ENCODE measurements at places on chromosomes 5 and 9.

GRCh38 chr9:13979941-13980318, 334.0 kb downstream of the NFIB start:
- DNase-seq, result no peak

- DNase-seq, result no peak
Observed at GRCh38 chr5:57486027-57486602, 3.5 kb upstream of the ACTBL2 start.

DNA sequence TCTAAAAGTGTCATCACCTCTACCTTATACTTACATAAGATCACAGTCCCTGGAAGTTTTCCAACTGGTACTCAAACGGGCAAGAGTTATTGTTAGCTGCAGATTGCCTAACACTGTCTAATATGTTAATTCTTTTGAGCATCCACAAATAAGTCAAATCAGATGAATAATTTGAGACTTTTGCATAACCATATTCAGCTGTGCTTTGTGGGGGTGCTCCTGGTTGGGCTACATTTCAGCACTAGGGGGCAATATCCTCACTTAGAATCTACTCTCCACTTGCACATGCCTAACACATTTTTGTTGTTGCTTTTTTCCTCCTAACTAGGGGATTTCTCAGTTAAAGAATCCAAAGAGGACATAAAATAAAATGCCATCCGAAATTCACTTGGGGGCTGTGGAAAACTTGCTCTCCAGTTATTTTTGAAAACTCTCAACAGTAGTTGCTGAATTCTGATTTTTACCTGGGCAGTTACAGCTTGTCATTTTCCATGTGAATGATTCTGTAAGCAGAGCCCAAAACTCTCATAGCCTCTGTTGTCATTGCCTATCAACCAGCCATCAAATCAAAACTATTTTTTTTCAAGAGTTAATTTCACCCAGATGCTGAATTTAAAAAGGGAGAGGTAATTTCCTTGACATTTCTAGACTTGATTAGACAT, 71.5 kb downstream of the TRIM36 start:
- peak; percentile 22 for DNase-seq

- no peak for DNase-seq
Observed at GRCh38 chr5:56565283-56565615, 250.1 kb upstream of the MAP3K1 start.

DNA sequence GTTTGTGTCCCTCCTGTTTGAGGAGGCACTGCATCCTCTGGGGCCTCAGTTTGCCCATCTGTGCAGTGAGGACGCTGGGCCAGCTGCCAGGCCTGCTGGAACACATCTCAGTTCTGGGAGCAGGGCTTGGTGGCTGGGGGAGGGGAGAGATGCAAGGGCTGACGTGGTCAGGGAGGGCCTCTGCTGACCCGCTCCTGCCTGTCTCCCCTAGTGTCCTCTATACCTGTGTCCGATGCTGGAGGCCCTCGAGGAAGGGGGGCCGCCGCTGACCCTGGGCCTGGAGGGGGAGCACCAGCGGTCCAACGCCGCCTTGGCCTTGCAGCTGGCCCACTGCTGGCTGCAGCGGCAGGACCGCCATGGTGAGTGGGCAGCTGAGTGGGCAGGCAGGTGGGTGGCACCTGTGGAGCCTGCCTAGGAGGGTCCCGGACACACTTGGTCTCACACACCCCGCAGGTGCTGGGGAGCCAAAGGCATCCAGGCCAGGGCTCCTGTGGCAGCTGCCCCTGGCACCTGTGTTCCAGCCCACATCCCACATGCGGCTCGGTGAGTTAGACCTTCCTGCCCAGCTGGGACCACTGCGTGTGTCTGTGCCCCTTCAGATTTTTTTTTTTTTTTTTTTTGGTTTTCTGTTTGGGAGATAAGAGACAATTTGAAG, 5.8 kb downstream of the FPGS start:
- no peak for DNase-seq

GRCh38 chr9:13026956-13027355, 252.1 kb downstream of the LURAP1L start:
- DNase-seq, result no peak

- no peak for DNase-seq
Observed at GRCh38 chr5:145806923-145807322, 28.2 kb downstream of the PRELID2 start.

- DNase-seq, result no peak
Observed at GRCh38 chr9:1977026-1977425, 38.1 kb upstream of the SMARCA2 start.

DNA sequence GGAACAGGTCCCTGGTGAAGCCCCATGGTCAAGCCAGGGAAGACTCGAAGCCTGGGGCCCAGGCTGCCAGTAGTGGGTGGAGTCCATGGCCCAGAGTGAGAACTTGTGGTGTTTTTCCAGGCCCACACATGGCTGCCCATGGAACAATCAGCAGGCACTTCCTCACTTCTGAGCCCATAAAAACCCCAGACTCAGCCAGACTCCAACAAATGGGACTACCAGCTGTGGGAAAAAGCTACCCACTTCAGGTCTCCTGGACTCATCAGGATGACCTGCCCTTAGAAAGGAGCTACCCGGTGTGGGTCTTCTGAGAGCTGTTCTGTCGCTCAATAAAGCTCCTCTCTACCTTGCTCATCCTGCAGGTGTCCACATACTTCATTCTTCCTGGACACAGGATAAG, 108.9 kb downstream of the ST8SIA4 start:
- DNase-seq, result no peak

- no peak for DNase-seq
Observed at GRCh38 chr5:8906303-8906967, 639.4 kb downstream of the SEMA5A start.

GRCh38 chr5:168931638-168932345, 352.6 kb upstream of the PANK3 start:
- no peak for DNase-seq

- DNase-seq, result no peak
Observed at GRCh38 chr5:79031485-79031867, 38.0 kb downstream of the DMGDH start.

GRCh38 chr9:23538461-23539003, 287.5 kb downstream of the ELAVL2 start:
- no peak for DNase-seq

- DNase-seq, result no peak
Observed at GRCh38 chr5:140443-140829, 48.5 kb downstream of the PLEKHG4B start.

DNA sequence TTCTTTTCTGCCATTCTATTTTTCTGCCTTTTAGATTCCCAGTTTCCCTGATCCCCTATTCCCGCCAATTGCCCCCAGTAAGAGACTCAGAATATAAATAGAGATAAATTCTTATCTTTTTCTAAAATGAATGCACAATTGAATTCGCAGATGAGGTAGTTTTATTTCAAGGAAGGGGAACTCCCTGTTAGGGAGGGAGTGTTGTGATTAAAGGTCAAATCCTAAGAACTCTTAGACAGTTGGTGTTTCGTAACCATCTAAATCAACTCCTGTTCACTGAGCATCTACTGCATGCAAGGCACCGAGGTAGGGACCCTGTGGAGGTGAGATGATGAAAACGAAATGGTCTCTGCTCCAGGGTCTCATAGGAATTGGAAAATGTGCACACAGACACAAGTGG, 7.7 kb upstream of the MAP3K1 start:
- DNase-seq, result no peak

DNA sequence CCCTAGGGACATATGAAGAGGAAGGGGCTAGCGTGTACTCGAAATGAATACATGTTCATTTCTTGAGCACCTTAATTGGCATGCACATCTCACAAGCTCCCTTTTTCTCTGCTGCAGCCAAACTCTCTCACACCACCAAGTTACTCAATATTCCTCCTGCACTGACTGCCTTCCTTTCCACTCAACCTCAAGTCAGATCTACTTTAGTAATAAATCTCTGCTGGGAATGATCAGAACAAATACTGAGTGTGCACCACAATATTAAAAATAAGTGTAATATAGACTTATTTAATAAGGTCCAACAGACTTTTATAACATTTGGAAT, 995.8 kb upstream of the WWC1 start:
- no peak for DNase-seq

DNA sequence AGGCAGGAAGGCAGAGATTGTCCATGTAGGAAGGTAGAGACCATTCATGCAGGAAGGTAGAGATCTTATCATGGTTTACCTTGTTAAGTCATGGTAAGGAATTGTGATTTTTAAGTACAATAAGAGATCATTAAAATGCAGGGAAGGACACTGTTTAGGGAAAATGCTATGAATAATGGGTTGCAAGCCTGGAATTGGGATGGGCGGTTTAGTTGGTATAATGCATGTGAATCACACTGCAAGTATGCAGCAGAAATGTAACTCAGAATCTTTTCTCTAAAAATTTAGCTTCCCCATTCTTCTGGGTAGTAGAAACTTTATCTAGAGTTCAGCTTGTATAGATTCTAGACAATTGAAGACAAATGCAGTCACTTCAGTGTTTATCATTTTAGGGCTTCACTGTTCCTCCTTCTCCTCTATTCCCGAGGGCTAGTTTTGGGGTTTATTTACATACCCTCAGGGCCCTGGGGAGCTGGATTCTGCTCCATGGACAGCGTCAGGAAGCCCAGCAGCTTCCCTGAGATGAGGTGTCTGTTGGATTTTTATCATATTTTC, 212.0 kb downstream of the SREK1 start:
- DNase-seq, result no peak

GRCh38 chr9:113454914-113455761, 8.4 kb upstream of the RGS3 start:
- DNase-seq, result no peak

GRCh38 chr9:3137347-3137695, 293.4 kb upstream of the PUM3 start:
- DNase-seq, result no peak

GRCh38 chr5:157494178-157494832, 34.3 kb downstream of the NIPAL4 start:
- DNase-seq, result no peak

DNA sequence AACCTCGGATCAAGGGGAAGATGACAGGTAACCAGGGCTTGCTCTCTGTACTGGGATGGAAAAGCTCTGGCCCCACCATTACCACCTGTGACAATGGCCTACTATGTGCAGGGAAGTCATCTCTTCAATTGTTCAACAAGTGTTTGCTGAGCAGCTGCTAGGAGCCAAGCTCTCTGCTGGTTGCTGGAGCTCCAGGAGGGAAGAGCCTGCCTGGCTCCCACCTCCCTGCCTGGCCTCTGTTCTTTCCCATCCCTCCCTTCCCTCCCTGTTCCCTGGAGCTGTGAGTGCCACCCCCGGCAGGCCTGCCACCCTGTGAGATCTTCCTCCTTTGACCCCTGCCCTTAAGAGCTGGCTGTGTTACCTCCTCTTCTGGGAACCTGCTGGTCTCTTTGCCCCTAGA, 59.7 kb upstream of the IER5L start:
- no peak for DNase-seq

GRCh38 chr9:123679330-123679987, 250.5 kb downstream of the DENND1A start:
- peak; percentile 73 for DNase-seq

GRCh38 chr9:110095776-110096175, 112.2 kb downstream of the C9orf152 start:
- DNase-seq, result no peak

- DNase-seq, result no peak
Observed at GRCh38 chr9:94864196-94864595, 137.7 kb downstream of the AOPEP start.

GRCh38 chr5:137570070-137570469, 70.9 kb upstream of the SPOCK1 start:
- DNase-seq, result no peak

- DNase-seq, result no peak
Observed at GRCh38 chr9:75106857-75107256, 18.5 kb downstream of the OSTF1 start.

- DNase-seq, result no peak
Observed at GRCh38 chr5:73317523-73317922, 131.1 kb downstream of the FOXD1 start.

DNA sequence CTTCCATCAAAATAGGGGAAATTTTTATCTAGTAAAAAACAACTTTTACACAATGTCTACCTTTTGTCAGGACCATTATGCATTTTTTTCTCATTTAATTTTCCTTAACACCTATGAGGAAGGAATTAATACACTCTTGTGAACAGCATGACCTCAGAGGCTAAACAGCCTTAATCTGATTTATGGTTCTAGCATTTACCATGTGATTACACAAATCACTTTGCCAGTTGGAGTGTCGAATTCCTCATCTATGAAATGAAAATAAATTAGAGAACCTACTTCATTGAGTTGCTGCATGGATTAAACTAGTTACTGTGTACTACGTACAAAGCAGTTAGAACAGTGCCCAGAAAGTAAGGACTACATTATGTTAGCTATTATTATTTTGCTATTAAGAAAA, 187.7 kb upstream of the MPDZ start:
- DNase-seq, result no peak

GRCh38 chr5:179327021-179327735, 18.1 kb downstream of the ADAMTS2 start:
- no peak for DNase-seq

- no peak for DNase-seq
Observed at GRCh38 chr5:154714266-154714986, 40.8 kb upstream of the LARP1 start.

Measured in NCI-H2081 (cell line).